Stimulated activated CD4-positive, alpha-beta T cell treated with anti-CD3 and anti-CD28 coated beads, Interleukin-4, amount 100 ng/mL, for 48 hours (primary cell): ENCODE measurements at places on chromosomes 4 and X.
A peak's percentile ranks its signal among the peaks of the same experiment; 100 is the strongest.

GRCh38 chr4:8744083-8744805, 127.4 kb downstream of the HMX1 start:
- no peak for DNase-seq

DNA sequence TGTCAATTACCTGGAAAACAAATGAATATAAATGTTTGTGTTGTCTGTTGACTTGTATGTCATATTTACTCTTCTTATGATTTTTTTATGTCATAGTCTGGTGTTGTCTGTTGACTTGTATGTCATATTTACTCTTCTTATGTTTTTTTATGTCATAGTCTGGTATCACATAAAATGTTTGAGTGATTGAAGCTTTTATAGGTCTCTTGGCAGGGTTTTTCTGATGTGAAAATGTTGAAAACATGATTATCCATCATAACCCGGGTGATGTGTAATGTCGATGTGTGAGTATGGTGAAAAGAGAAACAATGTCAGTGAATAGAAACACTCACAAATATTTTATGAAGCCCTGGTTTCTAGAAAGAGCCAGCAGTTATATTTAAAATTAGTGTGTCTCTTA, 335.7 kb downstream of the BMPR1B start:
- DNase-seq, result no peak

GRCh38 chr4:105594099-105595010, 41.9 kb downstream of the ARHGEF38 start:
- DNase-seq, result no peak

DNA sequence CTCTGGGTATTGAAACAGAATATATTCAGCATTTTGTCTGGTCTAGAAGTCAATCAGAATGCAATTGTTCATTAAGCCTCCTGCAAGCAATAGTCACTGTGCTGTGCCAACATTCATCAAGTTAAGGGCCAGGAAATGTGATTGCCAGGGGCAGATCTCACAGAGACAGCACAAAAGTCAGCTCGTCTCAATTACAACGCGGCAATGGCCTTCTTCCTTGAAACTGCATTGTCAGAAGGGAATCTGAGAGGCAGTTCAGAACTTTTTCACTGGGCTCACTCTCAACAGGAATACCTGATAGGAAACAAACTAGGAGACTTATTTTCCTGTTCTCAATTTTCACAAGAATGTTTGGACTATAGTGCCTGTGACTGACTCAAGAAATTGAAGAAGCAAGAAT, 131.1 kb upstream of the NR3C2 start:
- no peak for DNase-seq

DNA sequence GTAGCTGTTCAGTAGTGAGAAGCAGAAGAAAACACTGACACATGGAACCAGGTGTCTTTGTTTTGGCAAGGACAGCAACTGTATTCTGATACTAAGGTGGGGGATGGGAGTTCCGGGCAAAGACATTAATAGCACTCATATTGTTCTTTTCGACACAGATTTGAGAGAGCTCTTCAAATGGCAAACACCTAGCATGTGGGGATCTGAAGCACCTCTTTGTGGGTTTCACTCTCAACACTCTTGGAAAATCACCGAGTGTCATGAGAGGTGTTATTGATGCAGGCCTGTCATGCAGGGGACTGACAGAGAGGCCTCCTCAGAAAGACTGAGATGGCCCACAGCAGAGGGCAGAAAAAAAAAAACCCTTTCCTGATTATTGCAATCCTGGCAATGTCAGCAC, 228.4 kb upstream of the VCX start:
- DNase-seq, result no peak

DNA sequence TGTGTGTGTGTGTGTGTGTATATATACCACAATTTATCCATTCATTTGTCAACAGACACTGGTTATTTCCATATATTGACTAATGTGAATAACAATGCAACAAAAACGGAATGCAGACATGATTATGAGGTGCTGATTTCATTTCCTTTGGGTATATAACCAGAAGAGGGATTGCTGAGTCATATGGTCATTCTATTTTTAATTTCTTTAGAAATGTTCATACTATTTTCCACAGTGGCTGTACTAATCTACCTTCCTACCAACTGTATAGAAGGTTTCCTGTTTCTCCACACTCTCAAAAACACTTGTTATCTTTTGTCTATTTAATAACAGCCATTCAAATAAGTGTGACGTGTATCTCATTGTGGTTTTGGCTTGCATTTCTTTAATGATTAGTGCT, 269.9 kb downstream of the OPHN1 start:
- DNase-seq, result no peak

DNA sequence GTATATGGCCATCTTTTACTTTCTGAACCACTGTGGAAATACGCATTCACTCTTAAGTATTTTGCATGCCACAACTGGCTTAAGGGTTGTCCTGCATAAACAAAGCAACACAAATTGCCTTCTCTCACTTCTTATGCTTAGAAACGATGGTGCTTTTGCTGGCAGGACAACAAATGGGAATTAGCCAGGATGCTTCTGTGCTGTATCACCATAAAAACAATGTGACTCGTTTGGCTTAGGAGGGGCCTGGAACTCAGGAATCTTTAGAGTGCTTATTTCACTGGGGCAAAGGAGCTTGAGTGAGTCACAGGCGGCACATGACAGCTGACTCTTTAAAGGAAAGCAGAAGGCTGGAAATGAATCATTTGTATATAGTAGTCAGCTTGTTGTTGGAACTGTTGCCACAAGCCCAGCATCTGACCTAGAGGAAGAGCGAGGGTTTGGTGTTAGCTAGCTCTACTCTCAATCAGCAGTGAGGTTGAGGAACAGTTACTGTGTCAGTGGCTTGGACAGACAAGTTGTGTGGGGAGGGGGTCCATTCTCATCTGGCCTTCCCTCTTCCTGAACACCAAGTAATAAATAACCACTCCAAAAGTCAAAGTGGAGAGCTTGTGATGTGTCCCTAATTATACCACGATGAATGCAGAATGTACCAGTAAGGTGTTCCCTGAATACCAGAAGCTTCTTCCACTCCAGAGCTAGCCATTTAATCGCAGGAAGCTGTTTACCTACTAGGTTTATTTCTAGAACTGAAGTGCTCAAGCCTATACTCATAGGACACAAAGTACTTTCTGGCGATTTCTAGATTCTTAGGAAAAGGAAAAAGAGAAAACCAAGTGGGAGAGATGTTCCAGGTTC, 293.1 kb downstream of the CAMK2D start:
- DNase-seq, result peak; percentile 6

DNA sequence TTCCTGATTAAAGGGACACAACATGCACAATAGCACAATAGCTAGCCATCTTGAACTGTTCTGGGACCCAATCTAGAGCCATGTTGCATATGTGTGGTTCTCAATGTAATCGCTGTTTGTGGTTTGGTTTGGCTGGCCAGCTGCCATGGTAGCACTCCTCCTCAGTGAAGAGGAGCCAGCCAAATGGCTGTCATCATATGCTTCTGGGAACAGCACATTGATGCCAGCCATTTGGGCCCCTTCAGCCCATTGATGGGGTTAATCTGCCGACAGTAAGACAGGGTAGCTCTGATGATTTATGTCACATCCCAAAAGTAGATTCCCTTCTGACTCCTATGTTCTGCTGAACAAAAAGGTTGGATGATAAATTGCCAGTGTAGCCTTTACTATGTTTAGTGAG, 48.5 kb downstream of the AWAT2 start:
- no peak for DNase-seq

- DNase-seq, result no peak
Measured at GRCh38 chr4:139266208-139266582, 13.8 kb downstream of the MGARP start.
